ENCODE measurements at places on chromosomes 2 and 18.

- DNase-seq: no peak
These were observed 344.2 kb downstream of the MTX2 start for GRCh38 chr2:176613323-176613987.

DNA sequence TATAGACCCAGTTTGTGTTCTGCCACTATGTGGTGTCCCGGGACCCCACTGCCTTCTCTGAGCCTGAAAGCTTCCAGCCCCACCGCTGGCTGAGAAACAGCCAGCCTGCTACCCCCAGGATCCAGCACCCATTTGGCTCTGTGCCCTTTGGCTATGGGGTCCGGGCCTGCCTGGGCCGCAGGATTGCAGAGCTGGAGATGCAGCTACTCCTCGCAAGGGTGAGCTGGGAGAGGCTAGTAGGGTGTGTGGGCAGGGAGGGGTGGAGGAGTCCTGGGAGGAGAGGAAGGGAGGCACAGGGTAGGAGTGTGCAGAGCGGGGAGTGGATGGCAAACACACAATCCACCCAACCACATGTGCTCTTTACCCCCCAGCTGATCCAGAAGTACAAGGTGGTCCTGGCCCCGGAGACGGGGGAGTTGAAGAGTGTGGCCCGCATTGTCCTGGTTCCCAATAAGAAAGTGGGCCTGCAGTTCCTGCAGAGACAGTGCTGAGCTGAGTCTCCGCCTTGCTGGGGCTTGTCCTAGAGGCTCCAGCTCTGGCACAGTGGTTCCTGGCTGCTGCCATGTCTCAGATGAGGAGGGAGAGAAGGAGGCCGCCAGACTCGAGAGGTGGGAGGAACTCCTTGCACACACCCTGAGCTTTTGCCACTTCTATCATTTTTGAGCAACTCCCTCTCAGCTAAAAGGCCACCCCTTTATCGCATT lies 16.9 kb downstream of the PRKAG3 start:
- no peak for DNase-seq

DNA sequence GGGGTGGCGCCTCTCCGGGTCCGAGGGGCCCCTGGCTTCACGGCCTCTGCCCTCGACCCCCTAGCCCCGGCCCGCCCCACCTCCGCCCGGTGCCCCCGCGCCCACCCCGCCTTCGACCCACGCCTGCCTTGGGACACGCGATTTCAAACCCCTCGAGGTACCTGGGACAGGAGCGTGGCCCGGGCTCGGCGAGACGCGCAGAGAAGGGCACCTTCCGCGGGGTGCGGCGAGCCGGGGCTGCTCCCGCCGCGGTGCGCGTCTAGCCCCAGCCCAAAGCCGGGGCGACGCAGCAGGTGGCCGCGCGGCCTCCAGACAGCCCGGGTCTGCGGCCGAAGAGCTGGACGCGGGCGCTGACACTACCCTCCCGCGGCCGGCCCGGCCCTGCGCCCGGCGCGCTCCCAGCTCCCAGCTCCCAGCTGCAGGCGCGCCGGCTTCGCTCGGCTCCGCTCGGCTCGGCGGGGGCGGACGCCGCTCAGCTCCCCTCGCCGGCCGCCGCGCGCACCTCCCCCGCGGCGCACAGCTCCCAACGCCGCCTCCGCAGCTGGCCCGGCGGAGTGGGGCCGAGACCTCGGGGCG lies at the start of gene CRACDL:
TSS of gene CRACDL (minus strand) at position 449 of the 576 bp plus-strand sequence. CDS start 89,425 bp downstream, outside the sequence.
- DNase-seq: no peak

GRCh38 chr2:170812710-170813600 lies 3.7 kb upstream of the GAD1 start:
- no peak for DNase-seq

GRCh38 chr2:136062066-136062837 lies 55.7 kb downstream of the CXCR4 start:
- no peak for DNase-seq
